ENCODE measurements at places on chromosomes 7 and 10.

GRCh38 chr7:115672024-115672423 lies 358.5 kb downstream of the TFEC start:
- DNase-seq, result no peak

DNA sequence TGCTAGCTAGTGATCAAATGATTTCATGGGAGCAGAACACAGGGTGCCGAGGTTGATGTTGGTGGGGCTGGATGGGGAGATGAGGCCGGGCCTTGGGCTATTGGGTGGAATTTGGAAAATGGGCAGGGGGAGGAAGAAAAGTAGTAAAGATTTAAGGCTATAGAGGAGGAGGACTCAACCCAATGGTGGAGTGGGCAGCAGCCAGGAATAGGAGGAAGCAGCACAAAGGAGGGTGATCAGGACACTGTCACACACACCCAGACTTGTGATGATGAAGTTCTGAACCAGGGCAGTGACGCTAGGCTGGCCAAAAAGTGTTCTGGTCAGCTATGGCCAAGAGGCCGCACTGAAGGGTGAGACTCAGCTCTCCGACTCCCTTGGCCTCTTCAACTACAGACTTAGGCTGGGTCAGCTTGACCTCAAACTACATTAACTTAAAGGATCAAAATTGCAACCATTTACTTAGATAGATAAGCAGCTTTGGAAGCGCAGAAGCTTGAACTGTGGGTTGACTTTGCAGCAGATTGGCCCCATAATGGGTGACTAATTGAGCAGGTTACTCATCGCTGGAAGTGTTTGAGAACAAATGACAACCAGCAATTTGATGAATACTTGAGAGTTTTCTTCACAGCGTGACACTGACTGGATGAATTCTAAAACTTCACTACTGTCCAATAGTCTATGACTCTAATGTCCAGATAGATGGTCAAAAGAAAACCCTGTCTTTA lies 29.4 kb upstream of the GPR26 start:
- DNase-seq, result no peak

- no peak for DNase-seq
Observed at GRCh38 chr7:130515315-130516040, 23.6 kb downstream of the MEST start.

GRCh38 chr10:57785068-57785467 lies 482.6 kb downstream of the IPMK start:
- no peak for DNase-seq

GRCh38 chr10:30029164-30029871 lies 30.1 kb downstream of the JCAD start:
- no peak for DNase-seq

- DNase-seq, result no peak
Observed at GRCh38 chr7:39056153-39056552, 78.4 kb downstream of the POU6F2 start.

DNA sequence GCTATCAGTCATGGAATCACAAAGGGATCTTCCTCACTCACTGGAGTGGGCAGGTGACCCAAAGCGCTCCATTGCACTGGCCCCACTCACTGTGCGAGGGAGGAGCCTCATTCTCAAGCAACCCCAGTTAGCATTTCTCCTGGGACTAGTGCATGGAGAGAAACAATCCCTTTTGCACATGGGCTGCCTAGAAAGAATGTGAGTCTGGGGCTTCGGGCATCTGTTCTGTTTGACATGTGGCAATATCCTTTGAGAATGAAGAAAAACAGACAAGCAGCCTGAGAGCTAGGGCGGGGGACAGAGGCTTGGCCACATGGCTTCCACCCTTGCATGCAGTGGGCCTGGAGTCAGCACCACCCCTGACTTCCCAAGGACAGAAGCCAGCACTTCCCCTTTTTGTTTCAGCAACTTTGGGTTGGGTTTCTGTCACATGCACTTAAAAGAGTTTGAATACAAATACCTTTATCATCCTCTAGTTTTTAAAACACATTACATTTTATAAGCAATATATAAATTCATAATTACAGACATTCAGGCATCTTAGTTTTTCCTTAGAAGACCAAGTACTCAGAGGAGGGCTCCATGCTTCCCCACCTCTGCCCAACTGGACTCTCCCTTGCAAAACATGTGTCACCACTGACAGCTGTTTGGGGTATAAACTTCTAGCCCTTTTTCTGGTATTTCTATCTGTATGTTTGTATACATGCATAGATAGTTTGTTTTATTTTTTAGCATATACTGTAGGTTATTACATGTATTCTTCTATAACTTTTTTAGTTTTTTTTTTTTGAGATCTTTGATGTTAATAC lies 73.8 kb downstream of the RBM20 start:
- no peak for DNase-seq

DNA sequence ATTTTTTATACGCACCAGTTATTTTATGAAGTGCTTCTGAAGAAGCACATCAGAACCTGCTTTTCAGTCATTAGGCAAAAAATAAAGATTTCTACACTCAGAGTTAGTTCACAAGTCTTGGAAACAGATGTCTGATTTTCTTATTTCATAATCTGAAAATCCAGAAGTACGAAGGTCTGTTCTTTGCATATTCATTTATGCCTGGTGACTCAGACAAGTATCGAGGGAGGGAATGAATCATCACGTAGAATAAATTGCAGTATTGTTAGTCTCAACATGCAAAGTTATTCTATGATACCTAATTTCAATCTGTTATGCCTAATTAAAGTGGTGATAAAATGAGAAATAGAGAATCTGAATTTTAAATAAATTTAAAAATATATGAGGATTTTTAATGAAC lies 113.6 kb upstream of the SEM1 start:
- DNase-seq, result no peak

DNA sequence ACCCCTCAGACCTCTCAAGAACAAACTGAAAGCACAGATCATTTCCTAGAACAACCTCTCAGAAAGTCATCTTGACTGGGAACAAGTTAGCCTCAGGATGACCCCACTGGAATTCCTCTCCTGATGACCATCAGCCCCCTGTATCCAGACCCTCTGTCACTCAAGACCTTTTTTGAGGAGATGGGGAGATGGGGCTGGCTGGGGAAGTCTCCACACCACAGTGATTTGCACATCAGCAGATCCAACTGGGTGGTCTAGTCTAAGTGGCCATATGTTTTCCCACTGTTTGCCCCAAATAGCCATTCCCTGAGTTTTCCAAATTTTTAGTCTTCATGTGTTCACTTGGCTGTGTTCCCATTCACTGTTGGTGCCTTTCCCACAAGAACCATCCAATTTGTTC lies 452.4 kb upstream of the NPVF start:
- no peak for DNase-seq

DNA sequence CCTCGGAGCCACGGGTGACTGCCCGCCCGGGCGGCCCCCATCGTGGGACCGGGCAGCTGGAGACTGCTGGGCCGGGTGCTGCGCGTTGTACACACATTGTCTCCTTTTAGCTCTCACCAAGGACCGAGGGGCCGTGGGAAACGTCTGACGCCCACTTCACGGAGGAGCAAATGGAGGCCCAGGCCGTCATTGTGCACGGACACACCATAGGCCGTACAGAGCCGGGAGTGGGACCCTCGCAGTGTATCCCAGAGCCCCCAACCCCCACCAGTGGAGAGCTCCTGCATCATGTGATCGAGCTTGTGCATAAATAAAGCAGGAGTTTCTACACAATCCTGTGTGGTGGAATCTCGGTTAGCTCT lies 722 bp downstream of the DENND10 start:
- DNase-seq, result no peak

DNA sequence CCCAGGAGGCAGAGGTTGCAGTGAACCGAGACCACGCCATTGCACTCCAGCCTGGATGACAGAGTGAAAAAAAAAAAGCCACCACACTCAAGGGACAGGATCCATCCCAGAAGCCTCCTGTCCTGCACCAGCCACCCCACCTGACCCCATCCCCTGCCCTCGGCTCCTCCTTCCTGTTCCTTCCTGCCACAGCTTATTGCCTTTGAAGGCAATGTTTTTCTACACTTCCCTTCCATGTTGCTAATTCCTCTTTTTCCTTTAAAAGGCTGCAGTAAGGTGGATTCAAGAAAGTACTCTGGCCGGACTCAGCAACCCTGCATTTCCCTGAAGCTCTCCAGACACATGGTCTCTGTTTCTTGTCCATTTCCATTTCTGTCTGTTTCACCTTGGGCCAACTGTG lies 80.9 kb downstream of the FAM171A1 start:
- DNase-seq, result no peak

Data from iPS DF 19.7 (cell line).